NCI-H510A (cell line): ENCODE measurements at places on chromosomes 2 and 18.

GRCh38 chr2:157321466-157321865 lies 4.2 kb downstream of the ERMN start:
- no peak for DNase-seq

DNA sequence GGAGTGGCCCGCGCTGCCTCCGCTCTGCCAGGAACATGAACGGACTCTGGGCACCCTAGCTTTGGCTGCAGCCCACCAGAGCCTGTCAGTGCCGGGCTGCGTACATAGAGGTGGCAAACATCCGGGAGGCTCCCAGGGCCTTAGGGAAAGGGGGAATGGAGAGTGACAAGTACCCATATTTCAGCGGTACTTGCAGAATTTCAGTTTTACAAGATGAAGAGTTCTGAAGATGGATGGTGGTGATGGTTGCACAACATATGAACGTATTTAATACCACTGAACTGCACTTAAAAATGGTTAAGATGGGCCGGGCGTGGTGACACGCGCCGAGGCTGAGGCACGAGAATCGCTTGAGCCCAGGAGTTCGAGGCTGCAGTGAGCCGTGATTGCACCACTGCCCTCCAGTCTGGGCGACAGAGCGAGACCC lies 873 bp downstream of the MTHFD2 start:
- DNase-seq = no peak

DNA sequence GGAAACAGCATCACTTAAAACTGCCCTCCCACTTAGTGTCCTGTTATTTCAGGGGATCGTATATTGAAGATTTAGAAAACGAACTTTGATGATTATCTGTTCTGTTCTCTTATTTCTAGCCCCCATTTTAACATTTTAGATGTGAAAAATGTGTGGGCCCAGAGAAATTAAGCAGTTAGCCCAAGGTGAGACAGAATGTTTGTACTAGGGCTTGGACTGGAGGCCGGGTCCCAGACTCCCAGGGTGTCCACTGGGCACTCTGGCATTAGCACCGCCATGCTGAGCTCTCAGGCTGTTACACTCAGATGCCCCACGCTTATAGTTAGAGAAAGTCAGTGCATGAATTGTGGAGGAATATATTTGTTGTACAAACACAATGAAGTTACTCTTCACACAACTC lies 5.5 kb upstream of the RAX start:
- DNase-seq = no peak

DNA sequence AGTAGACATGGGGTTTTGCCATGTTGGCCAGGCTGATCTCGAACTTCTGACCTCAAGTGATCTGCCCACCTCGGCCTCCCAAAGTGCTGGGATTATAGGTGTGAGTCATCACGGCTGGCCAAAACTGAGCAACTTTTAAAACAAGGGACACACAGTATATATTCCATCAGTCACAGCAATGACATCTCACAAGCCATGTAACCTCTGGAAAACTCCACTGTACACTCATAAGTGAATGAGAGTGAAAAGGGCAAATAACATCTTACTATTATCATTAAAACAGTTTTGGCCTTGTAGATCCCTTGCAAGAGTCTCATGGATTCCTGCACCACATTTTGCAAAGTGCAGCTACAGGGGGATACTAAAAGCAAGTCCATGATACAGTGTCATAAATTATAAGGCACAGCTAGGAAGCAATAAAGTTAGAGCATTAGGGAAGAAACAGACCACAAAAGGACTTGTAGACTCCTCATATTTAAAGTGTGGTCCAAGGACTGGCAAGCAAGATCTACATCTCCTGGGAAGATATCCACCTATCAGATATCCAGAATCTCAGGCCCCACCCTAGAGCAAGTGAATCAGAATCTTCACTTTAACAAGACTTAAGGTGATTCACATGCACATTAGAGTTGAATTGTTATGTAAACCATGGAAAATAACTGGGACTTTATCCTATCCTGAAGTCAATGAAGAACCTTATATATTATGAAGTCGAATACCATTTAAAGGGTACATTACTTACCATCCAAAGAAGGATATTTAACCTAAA lies 5.7 kb downstream of the SMC6 start:
- no peak for DNase-seq

DNA sequence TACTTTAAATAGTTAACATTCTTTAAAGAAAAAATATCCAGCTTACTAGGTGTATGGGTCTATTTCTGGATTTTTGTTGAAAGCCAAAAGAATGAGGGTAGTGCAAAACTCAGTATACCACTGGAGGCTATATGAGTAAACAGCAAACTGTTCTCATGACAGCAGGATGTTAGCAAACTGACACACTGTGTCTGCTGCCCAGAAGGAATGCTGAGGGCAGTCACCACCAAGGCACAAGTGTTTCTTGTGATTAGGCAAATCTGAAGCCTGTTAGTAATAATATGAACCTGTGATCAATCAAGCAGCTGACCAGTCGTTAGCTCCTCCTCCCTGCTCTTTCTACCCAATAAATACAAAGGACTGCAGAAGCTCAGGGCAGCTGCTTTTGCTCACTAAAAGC lies 50.5 kb upstream of the SULT1C3 start:
- no peak for DNase-seq

- DNase-seq = no peak
Observed at GRCh38 chr2:126664639-126665038, 8.7 kb downstream of the GYPC start.

DNA sequence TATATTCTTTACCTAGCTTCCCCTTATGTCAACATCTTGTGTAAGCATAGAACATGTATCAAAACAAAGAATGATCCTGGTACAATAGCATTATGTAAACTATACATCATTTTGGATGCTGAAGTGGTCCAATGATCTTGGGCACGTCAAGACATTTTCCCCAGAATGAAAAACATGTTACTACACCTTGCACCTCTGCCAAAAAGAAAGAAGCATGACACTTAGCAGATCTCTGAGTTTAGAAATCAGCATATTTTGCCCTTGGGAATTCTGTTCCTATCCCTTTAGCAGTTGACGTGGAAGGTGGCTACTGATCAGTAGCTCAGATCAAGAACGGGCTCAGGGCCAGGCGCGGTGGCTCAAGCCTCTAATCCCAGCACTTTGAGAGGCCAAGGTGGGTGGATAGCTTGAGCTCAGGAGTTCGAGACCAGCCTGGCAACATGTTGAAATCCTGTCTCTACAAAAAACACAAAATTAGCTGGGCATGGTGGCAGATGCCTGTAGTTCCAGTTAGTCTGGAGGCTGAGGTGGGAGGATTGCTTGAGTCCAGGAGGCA lies 1.7 kb upstream of the LCLAT1 start:
- no peak for DNase-seq

DNA sequence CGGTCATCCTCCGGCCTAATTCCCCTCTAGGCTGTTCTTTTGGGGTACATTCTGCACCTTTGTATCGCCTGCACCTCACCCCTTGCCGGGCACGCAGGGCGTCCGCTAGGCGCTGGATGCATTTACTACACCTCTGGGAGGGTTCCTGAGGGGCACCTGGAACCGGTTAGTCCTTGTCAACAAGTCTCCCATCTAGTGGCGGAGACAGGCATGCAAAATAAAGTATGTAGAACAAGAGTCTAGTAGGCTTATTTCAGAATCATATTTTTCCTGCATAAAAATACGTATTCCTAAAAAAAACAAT lies 705 bp upstream of the TEX261 start:
- DNase-seq = peak; percentile 55

DNA sequence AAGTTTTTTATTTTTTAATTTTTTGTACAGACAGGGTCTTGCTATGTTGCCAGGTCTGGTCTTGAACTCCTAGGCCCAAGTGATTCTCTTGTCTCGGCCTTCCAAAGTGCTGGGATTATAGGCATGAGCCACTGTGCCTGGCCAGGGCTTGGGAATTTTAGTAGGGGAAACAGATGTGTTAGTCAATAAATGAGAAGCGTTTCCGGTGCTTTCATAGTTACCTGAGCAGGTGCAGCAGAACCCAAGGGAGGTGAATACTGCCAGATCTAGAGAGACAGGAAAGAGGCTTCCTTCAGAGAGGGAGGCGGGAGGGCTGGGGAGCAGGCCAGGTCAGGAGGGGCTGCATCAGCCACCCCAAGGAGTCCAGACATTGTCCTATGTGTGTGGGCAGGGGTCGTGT lies 30.5 kb upstream of the IMPA2 start:
- peak; percentile 30 for DNase-seq
